ENCODE measurements at places on chromosomes 1 and 21.

DNA sequence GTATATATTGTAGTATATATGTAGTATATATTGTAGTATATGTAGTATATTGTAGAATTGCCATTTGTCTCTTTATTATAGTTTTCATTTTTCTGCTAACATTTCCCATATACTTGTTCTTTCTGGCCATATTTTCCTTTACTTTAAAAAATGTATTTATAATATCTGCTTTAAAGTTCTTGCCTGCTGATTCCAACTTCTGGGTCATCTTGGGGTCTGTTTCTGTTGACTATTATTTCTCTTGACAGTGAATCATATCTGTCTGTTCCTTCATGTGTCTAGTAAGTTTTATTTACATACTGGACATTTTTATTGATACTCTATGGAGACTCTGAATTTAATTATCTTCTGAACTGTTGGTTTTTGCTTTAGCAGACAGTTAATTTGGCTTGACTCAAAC, 45.9 kb downstream of the MARK1 start:
- no peak for DNase-seq

- no peak for DNase-seq
Measured at GRCh38 chr1:228478912-228479711, 8.1 kb upstream of the RNF187 start.

DNA sequence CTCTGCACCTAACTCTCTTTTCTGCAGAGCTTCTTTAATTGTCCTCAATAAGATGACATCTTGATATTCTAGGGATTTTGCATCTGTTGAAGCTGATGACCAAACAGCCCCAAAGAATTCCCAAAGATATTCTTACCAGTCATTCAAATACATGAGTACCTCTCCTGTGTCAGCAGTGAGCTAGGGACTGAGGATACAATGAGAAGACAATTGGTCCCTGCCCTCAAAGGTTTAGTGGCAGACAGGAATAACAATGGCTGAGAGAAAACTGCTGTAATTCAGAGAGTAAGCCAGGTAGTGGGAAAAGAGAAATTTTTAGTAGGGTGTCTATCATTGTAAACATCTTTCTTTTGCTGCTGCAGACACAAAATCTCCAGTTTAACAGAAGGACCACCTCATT, 5.9 kb downstream of the MCOLN3 start:
- no peak for DNase-seq

GRCh38 chr1:181015251-181015615, 7.4 kb downstream of the STX6 start:
- no peak for DNase-seq

- no peak for DNase-seq
Measured at GRCh38 chr1:211639475-211640300, 35.7 kb downstream of the NEK2 start.

- DNase-seq = no peak
Measured at GRCh38 chr1:30888391-30888790, 20.2 kb downstream of the SDC3 start.

DNA sequence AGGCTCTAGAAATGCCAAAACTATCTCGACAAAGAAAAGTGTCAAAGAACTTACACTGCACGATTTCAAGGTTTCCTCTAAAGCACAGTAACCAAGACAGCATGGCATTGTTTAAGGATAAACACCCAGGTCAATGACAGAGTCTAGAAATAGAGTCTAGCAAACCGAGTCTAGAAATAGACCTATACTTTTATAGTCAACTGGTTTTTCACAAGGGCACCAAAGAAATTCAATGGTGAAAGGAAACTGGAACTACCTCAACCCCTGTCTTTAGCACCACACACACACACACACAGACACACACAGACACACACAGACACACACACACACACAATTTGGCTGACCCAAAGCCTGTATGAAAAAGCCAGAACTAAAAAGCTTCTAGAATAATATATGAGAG, 67.1 kb upstream of the PGBD5 start:
- DNase-seq = no peak

DNA sequence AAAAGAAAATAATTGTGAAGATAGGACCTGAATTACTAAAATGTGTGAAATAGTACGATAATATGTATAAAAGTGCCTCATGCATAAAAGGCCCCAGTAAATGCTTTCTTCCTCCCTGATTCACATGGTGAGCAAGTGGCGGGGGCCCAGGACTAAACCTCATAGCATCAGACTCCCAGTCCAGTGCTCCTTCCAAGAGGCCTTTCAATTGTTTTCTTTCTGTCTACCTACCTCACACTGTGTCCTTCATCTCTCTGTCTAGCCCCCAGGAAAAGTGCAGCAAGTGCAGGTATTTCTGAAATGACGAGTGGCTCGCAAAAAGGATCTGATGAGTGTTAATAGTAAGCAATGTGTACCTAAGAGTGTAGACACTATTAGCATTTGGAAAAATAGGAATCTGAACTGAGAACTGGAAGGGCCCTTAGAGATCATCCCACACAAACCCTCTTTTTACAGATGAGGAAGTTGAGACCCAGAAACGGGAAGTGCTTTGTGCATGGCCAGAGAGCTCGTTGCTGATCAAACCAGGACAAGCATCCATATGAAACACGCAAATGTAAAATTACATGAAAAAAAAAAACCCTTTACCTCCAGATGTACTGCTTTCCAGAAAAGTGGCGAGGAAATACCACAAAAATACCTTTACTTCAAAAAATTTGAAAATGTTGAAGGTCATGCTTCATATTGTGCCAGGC, 118.2 kb upstream of the HOOK1 start:
- DNase-seq = no peak

DNA sequence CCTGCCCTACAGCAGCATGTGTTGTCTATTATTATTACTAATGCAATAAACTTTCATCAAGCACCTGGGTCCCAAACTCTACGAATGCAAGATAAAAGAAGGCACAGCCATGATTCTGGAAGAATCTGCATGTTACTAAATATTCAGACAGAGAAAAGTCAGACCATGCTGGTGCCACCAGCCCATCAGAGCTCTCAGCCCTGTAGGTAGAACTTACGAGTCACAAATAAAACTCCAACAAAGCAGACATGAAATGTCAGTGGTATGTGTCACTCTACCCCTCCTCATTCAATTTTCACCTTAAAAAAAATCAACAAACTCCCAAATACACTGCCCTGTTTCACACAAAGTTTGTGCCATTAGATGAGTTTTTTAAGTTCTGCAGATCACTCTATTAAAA, 62.4 kb upstream of the TIAM1 start:
- no peak for DNase-seq

- no peak for DNase-seq
Measured at GRCh38 chr21:40547906-40548513, 298.9 kb downstream of the DSCAM start.

DNA sequence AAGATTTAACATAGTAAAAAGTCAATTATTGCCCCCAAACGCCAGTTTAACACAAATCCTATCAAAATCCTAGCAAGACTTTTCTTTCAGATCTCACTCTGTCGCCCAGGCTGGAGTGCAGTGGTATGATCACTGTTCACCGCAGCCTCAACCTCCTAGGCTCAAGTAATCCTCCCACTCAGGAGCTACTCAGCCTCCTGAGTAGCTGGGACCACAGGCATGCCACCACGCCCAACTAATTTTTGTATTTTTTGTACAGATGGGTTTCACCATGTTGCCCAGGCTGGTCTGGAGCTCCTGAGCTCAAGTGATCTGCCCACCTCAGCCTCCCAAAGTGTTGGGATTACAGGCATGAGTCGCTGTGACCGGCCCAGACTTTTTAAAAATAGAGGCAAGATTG, 4.8 kb downstream of the SNIP1 start:
- no peak for DNase-seq

GRCh38 chr1:152981146-152981871, 2.6 kb upstream of the SPRR1A start:
- DNase-seq = no peak

DNA sequence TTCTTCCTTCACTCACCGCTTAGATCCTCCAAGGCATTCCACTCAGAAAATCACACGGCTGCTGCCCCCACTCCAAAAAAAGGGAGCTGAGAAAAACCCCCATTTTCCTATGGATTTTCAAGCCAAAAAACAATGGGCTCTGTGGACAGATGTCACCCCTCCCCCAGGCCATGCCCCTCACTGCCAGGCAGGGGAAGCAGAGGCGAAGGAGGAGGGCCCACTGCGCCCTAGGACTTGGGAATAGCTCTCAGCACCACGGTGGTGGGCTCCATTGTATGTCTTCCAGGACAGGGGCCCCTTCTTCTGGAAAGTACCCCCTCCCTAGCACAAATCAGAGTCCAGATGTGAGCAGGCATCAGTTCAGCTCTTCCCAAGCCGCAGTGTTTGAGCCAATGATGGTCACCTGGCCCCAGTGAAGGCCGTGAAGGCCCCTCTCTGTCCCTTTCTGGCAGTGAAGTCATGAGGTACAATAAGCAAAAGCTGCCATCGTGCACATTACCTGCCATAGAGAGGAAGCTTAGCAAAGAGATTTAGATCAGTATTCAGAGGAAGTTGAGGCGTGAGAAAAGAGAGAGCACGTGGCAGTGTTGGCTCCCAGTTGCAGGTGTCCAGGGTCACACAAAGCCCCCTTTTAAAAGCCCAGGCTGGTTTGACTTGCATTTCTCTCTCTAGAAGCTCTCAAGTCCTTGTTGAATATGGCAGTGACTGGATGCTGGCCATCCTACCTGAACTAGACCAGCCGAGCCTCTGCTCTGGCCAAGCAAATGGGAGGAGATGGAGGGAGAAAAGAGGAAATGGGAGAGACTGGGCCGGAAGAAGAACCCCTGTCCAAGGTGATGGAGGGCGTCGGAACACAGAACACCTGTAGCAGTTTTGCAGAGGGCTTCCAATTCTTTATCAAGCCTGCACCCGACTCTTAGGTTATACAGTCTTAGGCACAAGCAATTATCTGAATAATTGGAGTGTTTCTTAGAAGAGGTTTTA, 149.0 kb downstream of the TOMM20 start:
- DNase-seq = no peak

- no peak for DNase-seq
Measured at GRCh38 chr1:112904071-112904830, 51.7 kb downstream of the SLC16A1 start.
